Umbilical cord (tissue), 2 donors: ENCODE measurements at places on chromosomes 4 and X.

GRCh38 chrX:114774691-114775090 lies 190.8 kb downstream of the HTR2C start:
- no peak for DNase-seq

DNA sequence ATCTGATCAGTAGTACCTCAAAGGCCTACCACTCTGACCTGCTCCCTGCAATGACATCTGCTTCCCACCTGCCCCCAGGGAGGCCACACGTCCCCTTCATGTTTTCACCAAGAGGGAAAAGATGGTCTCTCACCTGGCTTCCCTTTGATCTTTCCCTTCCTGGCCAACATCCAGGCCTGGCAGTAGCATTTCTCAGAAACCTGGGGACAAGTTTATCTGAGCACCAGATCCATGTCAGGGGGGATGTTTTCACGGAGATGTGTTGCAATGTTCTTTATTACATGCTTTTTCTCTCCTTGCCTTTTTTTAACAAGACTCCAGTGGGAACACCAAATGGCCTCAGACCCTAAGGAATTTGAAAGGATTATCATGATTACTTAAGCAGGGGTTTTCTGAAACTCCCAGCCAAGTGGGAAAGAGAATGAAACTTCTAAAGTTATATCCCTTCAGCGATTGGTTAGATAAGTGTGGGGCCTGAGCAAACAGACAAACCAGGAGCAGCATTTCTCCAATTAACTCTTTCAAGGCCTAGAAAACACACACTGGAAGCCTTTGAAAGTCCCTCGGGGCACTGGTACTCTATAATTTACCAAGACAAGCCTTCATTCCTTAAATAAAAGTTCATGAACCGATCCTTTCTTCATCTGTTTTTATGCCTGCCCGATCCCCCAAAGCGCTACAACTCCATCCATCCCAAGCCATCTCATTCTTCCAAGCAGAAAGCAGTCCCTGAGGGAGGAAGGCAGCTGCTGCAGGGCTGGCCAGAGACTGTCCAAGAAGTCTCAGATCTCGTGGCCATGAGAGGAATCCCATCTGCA lies 94.1 kb downstream of the BCOR start:
- peak; percentile 59 for DNase-seq

- no peak for DNase-seq
These were observed 2.7 kb downstream of the TNIP2 start for GRCh38 chr4:2753436-2753835.

GRCh38 chr4:181677621-181678020 lies 565.6 kb upstream of the TENM3 start:
- DNase-seq = no peak

GRCh38 chr4:175469514-175469913 lies 342.6 kb downstream of the GPM6A start:
- no peak for DNase-seq
